ENCODE measurements at places on chromosomes 5 and 9.

GRCh38 chr9:82209797-82210470 is 221.4 kb downstream of the SPATA31D1 start:
- DNase-seq: no peak

DNA sequence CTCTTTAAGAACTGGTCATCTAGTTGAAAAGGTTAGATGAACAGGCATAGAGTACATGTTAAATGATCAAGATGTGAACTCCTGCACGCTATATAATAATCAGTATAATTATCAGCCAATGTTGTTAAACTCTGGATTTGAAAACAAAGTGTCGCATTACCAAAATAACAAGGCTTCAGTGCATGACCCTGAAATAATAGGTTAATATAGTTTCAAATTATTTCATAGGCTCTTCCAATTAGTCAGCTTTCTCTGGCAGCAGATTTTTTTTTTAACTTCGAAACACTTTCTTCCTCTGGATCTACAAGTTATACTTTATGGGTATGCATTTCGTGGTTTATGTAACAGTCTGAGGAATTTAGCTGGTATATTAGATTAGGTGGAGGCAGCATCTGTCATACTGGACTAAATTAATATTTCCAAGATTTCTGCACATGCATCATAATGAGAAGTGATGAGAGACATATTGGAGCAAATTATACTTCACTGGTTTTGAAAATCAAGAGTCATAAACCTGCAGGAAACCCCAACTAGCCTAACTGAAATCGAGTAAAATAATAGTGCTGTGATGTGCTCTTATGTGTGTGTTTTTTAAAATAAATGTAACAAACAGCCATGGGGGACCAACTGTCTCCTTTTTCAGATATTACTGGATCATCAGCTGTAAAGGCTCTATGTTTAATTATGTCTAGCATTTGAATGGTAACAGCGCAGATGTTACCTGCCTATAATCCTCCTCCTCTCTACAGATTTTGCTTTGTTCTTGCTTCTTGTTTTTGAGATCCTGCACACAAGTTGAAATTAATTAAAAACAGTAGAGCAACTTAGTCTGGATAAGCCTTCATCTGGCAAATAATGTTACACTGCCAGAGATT is 85.9 kb upstream of the CKMT2 start:
- no peak for DNase-seq

DNA sequence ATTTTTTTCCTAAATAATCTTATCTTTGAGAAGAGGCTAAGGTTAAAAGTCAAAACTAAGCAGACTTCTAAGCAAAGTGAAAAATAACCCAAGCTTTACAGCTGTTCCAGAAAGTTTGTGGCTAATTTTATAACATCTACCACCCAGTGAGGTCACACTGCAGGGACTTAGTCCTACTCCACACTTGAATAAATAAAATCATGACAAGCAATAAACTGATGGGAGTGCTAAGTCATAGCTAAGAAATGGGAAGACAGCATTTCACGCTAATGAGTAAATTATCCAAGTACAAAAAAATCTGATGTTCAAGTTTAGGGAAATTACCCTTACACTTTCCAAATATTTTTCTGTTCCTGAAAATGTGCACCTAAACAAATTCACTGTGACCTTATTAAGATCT is 47.7 kb downstream of the ZNF608 start:
- no peak for DNase-seq

DNA sequence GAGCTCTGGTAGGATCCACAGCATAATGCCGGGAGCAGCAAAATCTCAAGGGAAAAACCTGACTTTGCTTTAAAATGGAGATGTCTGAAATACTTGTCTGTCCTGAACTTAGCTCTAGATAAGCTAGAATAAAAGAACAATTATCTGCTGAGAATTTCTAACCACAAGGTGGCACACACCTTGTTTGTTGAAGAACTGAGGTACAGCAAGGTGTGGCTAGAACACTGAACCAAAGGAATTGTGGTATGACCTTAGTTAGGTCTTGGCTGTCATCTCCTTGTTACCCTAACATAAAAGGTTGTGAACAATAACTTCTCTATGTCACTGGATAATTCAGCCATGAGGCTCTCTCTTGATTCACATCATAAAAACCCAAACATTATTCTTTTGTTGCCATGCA is 72.3 kb upstream of the ANXA1 start:
- no peak for DNase-seq

- DNase-seq: no peak
Measured at GRCh38 chr9:133333566-133333965, 2.4 kb downstream of the SURF6 start.

DNA sequence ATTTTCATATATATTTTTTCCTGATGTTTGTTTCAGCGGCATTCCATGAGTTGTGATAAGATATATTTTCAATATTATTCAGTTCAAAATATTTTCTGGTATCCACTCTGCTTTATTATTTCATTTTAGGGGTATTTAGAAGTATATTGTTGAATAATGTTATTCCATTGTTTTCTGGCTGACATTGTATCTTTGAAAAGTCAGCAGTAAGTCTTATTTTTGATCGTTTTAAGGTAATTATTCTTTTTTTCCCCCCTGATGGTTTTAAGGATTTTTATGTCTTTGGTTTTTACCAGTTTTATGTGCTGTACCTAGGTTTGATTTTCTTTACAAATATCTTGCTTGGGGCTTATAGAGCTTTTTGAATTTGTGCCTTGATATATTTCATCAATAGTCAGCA is 6.6 kb upstream of the GLRA1 start:
- DNase-seq: no peak

DNA sequence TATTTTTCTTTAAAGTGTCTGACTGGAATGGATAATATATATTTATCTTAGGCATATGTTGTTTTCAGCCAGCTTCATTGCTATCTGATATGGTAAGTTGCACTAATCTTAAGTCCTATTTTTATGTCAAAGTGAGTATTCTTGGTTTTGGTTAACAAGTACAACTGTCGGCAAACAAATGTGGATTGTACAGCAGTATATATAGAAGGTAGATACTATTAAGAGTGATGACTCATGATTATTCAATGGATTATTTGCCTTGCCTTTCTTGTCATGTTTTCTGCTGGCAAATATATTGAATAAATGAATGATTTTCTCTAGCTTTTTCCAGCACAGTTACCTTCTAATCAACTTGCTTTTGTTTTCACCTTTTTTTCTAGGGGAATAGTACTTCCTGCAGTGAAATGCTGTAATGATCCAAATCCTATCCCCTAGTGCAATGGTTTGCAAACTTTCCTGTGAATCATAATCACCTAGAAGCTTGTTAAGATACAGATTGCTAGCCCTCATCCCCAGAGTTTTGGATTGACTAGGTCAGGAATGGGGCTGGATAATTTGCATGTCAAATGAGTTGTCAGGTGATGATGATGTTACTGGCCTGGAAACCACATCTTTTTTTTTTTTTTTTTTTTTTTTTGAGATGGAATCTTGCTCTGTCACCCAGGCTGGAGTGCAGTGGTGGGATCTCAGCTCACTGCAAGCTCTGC is 60.8 kb upstream of the ARRDC3 start:
- DNase-seq: no peak

- no peak for DNase-seq
Measured at GRCh38 chr5:504326-505154, 19.7 kb downstream of the SLC9A3 start.

GRCh38 chr9:135905380-135906258 is 1.7 kb downstream of the CAMSAP1 start:
- no peak for DNase-seq

- DNase-seq: no peak
Measured at GRCh38 chr9:119307471-119307870, 61.8 kb downstream of the BRINP1 start.

GRCh38 chr9:4022435-4023067 is 277.3 kb downstream of the GLIS3 start:
- DNase-seq: no peak

- peak; percentile 38 for DNase-seq
Measured at GRCh38 chr9:6645355-6646292, at the start of gene GLDC. GLDC (minus strand) TSS chr9:6645729; CDS start chr9:6645499, 230 bp downstream.

- DNase-seq: no peak
Measured at GRCh38 chr9:14523545-14523944, 169.7 kb downstream of the ZDHHC21 start.

DNA sequence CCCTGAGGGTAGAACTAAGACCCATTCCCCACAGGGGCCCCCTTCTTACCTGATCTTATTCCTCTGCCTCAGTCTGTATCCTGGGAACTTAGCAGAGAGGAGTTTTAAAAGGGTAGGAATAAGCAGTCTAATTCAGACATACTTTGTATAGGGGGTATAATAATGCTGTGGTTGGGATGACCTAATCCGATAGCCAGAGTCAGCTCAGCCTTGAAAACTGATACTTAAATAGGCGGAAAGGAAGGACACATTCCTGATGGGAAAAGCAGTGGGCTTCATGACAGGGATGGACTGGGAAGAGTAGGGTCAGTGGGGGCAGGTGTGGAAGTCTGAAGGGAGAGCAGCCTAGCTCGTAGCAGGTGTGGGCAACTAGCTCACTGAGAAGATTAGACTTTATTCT is 52.2 kb upstream of the TESK1 start:
- DNase-seq: no peak

- DNase-seq: no peak
Measured at GRCh38 chr5:146130440-146131045, 25.2 kb upstream of the PLAC8L1 start.

- no peak for DNase-seq
Measured at GRCh38 chr5:41721516-41721915, 148.7 kb downstream of the OXCT1 start.

GRCh38 chr9:34512131-34513078 is 10.4 kb downstream of the ENHO start:
- DNase-seq: no peak

DNA sequence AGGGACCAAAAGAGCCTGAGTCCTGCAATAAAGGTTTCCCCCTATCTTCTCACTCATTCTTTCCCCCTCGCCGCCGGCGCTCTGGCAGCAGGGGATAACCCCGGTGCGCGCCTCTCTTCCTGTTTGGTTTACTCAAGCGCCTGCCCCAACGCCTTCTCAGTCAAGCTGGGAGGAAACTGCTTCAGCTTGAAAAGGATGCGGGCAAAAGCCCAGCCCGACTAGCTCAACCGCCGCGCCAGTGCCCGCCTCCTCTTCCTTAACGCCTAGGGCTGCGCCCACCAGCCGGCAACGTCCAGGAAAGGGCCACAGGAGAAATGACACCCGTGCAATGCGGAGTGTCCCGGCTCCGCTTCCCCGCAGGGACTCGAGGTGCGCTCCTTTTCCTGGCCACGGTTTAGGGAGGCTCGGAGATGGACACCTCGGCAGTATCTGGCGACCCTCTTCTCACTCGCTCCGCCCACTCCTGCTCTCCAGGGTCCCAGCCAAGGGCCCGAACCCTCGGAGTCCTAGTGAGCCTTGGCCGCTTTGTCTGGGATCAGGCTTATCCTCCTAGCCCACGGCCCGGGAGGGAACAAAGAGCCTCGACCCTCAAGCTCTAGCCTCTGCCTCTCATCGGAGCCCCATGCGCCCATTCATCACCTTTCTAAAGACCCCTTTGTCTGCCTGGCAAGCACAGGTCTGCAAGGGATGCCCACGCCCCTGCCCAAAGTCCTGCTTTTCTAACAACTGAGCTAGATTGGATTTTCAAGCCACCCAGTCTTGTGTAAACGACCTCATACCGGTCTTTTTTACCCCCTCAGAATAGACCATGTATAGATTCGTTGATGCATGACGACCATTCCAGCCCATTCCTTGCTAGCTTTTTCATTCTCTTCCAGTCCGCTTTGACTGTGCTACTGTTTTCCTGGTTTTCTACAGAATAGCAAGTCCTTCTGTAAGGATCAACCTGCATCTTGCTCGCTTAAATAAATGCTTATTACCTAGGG is 2.0 kb downstream of the ST8SIA4 start:
- DNase-seq: peak; percentile 59

DNA sequence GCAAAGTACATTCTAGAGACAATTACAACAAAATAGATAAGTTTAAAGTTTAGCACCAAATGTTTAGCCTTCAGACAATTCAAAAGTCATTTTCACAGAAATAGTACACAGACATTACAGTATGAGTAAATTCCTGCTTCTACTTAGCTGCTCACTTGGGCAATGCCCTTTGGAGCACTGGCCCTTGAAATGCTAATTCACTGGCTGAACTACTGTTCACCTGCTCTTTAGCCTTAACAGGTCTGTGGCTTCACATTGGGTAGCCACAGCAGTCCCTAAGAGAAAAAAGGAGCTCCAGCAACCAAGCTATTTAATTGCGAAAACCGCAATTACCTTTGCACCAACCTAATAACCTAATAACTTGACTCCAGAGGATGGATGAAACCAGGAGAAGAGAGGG is 916.2 kb upstream of the DMAC1 start:
- no peak for DNase-seq

DNA sequence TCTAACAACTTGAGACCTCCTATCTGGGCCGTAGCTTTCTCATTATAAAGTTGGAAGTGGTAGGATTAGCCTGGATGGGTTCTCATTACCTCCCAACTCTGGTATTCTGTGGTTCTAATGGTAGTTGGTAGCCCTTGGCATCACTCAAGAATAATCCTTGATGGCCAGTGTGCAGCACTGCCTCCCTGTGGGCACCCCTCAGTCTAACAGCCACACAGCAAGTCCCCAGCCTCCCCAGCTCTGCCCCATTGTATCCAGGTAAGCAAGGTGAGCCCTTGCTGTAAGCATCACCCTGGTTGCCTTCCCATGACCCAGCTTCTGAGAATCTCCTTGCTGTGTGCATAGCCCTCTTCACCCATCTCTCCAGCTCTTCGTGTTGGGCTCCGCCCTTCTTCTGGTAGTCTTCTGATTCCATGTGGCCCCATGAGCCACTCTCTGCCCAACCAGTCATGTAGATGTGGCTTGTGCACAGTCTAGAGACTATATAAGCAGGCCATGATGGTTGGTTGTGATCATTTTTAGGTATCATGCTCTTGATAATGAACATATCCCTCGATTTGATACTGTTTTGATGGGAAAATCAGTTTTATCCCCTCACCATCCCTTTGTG is 57.6 kb upstream of the GRHPR start:
- no peak for DNase-seq

GRCh38 chr9:112047538-112048066 is 127.5 kb downstream of the SUSD1 start:
- DNase-seq: no peak

- DNase-seq: no peak
Measured at GRCh38 chr9:116247791-116248374, 94.3 kb downstream of the PAPPA start.

DNA sequence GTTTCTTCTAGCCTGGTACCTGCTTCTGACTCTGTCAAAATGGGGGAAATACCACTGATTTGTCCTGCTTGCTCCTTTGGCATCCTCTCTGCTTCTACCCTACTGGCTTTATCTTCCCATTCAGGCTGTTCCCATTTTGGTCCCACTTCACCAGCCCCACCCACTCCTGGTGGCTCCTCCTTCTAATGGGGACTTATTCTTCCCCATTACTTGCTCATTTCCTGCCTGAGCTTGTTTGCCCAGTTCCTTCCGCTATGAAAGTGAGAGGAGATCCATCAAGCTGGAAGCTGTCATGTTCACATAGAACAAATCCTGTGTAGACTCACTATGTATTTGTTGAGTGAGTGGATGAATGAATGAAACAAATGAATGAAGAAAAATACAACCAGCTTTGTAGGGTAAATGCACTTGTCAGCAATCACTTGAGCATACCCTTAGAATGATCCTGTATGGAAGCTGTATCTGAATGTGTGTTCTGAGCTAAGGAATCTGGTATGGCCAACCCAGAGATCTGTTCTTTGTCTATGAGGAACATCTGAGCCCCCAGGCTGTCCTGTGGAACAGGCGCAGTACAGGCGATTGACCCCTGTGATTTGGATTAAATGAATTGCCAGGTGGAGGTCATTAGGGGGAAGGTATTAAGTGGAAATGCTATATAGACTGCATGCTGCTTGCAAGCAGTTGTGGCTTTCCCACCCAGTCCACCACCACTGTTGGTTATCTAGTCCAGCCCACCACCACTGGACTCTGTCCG is 89.5 kb downstream of the APBA1 start:
- DNase-seq: no peak

GRCh38 chr5:159458217-159458711 is 128.0 kb upstream of the IL12B start:
- DNase-seq: no peak

All from psoas muscle (tissue), 8 donors.